ENCODE measurements at places on chromosomes 11 and 22.

- no peak for DNase-seq
Observed at GRCh38 chr11:125215976-125216375, 51.4 kb downstream of the PKNOX2 start.

DNA sequence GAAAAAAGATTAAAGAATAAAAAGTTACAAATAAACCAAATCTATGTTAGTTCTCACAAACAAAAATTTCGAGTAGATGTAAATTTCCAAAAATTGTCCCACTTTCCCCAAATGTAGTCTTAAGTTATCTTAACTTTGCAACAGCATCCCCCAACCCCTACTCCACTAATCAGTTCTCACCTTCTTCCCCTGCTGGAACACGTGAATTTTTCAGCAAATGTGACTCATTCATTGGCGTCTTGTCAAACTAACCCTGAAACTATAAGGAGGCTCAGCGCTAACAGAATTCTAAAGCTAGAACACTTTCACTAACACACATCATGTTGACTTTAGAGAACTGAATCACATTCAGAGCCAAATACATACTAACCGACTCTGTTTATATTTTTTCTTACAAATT lies 46.1 kb downstream of the PHF21A start:
- no peak for DNase-seq

- DNase-seq = no peak
Observed at GRCh38 chr22:36162127-36163034, 1.8 kb upstream of the APOL3 start.

GRCh38 chr22:42586381-42586780 lies 28.3 kb downstream of the POLDIP3 start:
- no peak for DNase-seq

GRCh38 chr22:20763630-20764470 lies 10.1 kb upstream of the SERPIND1 start:
- no peak for DNase-seq

- no peak for DNase-seq
Observed at GRCh38 chr11:22555881-22556280, 69.7 kb downstream of the FANCF start.

GRCh38 chr11:47104261-47104950 lies 72.3 kb downstream of the ARFGAP2 start:
- DNase-seq = no peak

DNA sequence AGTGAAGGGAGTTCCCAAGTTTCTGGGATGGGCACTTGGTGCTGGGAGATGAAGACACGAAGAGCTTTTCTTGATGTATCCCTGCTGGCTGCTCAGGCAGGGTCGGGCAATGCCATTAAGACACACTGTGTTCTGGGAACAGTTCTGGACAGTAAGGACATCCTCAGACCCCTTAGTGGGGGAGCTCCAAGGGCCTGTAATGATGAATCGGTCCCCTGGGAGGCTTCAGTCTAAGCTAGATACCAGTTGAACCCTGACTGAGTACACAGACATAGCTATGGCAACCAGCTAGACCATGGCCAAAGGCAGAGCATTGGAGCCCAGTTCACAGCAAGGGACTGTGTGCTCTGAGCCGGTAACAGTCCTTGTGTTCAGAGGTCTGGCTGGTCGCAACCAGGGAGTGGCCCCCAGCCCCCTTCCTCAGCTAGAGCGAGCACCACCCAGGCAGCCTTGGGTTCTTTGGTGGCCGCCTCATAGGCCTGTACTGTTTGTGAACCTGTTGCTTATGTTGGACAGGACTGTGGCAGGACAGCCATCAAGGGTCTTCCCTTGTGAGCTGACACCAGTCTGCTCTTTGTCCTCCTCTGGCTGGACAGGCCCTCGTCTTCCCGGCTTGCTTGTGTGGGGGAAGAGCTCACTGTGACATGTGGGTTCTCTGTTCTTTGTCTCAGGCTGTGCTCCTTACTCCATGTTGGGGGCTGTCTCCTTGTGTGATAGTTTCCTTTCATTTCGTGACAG lies 25.0 kb downstream of the MED15 start:
- no peak for DNase-seq

GRCh38 chr22:36267896-36268485 lies 15.1 kb downstream of the APOL1 start:
- DNase-seq = no peak

DNA sequence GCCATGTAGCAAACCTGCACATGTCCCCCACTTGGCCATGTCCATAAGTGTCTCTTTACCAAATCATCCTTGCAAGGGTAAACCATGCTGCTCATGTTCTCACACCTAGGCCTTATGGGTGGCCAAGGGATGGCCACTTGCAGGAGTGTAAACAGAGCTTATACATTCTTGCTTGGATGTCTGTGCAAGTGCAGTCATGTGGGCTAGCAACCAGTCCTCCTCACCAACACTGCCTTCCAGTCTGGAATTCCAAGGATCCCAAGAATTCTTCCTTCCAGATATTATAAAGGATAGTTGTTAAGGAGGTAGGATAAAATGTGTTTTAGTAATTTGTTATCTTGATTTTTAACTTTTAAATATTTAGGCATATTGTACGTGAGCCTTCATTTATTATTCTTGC lies 47.8 kb upstream of the OR5P2 start:
- no peak for DNase-seq

DNA sequence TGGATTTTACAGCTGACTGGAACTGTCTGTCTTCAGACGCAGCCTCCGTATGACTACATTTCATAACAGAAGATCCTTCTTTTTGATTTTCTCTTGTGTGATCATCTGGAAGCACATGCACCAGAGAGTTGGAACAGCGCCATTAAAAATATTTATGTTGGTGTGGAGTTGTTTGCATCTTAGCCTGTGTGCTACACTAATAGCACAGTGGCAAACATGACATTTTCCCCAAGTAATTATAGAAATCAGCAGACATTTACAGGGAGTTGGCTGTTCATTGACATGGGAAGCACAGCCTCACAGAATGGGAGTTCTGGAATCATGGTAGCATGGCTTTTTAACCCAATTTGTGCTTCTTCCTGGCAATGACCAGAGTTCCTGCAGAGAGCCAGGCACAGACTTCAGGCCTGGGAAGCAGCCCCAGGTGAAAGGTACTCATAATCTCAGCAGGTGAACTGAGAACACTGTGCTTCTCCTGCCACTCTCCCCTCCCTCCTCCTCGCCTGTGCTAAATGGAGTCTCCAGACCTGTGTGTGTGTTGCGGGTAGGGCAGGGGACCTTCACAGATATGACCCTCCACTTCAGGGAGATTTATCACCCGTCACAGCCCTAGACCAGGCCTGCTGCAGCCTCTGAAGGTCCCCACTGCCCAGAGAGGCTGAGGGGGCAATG lies 82.8 kb upstream of the PLET1 start:
- peak; percentile 3 for DNase-seq

- DNase-seq = no peak
Observed at GRCh38 chr11:60966890-60967289, 4.6 kb upstream of the CD6 start.

DNA sequence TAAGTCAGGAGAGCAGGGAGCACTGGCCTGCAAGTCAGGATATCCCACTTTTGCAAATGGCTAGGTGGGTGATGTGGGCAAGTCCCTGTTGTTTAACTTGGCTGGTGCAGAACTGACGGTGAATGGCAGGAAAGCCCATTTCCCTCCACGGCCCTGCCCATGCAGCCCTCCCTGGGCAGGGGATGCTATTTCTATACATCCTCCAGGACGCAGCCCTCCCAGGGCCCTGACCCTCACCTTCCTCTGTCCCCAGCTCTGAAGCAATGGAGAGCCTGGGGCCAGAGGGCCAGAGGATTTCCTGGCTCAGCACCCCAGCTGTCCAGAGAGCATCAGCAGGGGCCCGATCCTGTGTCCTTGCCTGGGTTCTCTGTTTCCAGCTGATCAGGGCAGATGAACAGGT lies 91.3 kb downstream of the TSPAN18 start:
- DNase-seq = no peak

DNA sequence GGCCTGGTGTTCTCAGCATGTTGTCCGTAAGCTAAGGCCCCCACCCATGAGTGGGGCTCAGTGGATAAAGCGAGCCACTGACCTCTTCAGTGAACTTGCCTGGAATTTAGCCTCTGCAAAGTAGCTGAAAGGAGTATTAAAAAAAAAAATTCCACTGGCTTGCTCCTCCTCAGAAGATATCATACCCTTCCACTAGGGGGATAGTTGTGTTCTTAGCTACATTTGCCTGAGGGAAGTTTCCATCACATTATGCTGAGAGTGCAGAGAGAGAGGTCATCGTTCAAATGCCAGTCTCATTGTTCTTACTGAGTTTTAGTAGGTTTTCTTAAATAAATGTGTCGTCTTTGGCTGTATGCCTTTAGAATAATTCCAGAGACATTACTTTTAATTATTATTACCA lies 879.7 kb downstream of the JRKL start:
- no peak for DNase-seq

DNA sequence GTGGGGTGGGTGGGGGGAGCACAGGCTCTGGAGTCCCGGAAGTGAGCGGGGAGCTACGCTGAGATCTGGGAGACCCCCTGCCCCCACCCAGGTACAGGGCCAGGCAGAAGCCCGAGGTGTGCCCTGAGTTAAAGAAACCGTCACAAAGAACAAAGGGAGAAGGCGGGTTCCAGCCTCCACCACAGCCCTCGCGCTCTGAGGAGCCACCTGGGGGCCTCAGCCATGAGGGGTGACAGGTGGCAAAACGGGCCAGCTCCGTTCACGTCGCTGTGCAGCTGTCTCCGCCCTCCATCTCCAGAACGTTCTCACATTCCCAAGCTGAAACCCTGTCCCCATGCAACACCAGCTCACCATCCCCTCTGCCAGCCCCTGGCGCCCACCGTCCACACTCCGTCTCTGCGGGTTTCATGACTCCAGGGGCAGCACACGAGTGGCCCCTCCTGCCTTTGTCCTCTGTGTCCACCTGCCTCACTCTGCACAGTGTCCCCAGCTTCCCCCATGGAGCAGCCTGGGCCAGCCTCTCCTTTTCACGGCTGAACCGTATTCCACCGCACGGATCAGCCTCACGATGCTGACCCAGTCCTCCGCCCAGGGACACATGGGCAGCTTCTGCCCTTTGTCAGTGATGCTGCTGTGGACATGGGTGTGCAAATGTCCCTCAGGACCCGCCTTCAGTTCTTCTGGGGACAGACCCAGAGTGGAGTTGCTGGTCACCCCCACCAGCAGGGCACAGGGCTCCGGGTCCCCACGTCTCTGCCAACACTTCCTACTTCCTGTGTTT lies 1.7 kb upstream of the MUC5B start:
- no peak for DNase-seq

DNA sequence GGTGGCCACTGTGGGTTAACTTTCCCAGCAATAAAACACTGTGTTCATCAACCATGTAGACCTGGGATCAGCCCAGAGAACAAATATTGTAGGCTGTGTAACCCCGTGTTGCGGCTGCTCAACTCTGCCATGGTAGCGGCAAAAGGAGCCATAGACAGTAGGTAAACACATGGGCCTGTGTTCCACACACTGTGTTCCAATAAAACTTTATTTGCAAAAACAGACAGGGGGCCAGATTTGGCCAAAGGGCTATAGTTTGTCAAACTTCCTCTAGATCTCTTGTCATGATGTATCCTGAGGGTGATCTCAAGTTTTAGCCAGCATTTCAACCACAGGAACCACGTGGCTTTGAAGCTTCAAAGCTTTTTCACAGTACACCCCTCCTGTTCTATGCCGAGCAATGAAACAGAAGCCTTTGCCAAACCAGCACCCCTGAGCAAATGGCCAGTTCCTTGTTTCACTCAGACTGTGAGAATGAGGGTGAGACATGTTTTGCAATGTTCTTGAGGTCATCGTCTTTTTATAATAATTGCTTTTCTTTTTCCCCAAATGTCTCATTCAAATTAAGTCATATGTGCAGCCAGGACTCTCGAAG lies 49.9 kb upstream of the FADD start:
- no peak for DNase-seq

DNA sequence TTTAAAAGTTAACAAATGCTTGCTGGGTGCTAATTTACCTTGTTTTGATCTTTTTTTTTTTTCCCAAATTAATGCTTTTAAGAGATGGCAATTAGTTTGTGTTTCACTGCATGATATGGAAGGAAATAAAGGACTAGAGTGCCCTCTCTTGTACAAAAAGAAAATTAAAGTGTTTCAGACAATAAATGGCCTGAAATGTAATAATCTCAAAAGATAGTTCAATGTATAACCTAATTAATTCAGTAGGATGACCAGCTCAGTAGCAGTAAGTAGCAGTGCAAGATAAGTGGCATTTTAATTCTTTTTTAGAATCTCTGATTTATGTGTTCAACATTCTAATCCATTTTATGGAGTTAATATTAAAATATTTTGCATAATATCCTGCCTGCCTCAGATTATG lies 39.9 kb upstream of the MYO18B start:
- DNase-seq = no peak

- DNase-seq = no peak
Observed at GRCh38 chr11:8531982-8532381, 62.0 kb downstream of the STK33 start.

- no peak for DNase-seq
Observed at GRCh38 chr11:78612721-78613377, 38.2 kb upstream of the NARS2 start.

DNA sequence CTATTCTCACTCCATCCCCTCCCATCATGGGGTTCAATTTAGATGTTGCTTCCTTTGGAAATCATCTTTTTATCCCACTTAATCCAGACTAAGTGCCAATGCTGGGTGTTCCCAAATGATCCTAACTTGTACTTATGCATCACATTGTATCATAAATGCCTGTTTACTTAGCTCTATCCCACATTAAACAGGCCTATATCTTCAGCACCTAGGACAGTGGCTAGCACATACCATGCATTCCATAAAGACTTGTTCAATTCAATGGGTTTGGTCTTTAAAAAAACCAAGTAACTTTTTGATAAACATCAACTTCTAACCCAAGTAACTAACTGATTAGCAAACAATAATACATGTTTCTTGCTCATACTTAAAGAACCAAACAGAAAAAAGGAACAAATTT lies 40.6 kb downstream of the RSF1 start:
- no peak for DNase-seq

GRCh38 chr11:72840780-72841179 lies 26.6 kb downstream of the ATG16L2 start:
- no peak for DNase-seq

DNA sequence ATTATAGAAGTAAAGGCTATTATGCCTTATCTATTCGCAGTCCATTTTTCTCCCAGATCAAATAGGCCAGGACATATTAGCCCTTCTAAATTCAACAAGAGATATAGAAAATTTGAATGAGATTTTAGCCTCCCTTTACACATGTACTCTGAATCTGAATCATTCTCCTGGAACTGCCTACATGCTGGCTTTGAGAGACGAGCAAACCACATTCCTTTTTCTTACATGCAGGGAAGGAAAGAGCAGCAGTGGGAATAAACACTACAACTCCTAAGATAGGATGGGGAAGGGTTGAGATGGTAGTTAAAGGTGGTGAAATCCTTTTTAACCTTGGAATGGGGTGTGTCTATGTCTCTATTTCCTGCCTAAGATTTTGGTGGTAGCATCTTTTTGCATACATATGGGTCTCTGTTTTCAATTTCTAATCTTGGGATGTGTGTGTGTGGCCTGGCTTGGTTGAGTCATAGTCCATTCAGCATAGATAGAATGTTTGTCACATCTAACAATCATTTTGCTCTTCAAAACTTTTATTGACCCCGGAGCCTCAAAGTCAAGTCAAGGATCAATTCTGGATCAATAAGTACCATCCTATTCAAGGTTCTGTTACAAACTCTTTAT lies 11.1 kb upstream of the OOSP2 start:
- no peak for DNase-seq

Data from NCI-H510A (cell line).